Right renal cortex interstitium (tissue), 3 donors: ENCODE measurements at places on chromosomes 3 and 15. TPM values are rescaled to one million over a fixed set of nuclear protein-coding genes. Genes with fewer than 3 reads are reported as not detected.

Gene GPR62
- 0.37 TPM for polyA plus RNA-seq

Gene SNUPN
- 27.5 TPM for polyA plus RNA-seq

Gene DNASE1L3
- polyA plus RNA-seq = 4.5 TPM

Gene SEC11A
- 327 TPM for polyA plus RNA-seq

Gene PLA2G4D
- polyA plus RNA-seq = 0.04 TPM

Gene STARD5
- polyA plus RNA-seq = 5.1 TPM

Gene CYB561D2
- 14.9 TPM for polyA plus RNA-seq

Gene MNS1
- 39.5 TPM for polyA plus RNA-seq

Gene STAC
- 6.6 TPM for polyA plus RNA-seq

Gene PLCH1
- polyA plus RNA-seq = 10.7 TPM

Gene CAV3
- polyA plus RNA-seq = 0.33 TPM

Gene MYRIP
- polyA plus RNA-seq = 2.5 TPM

Gene VWA5B2
- polyA plus RNA-seq = 1.1 TPM

Gene CADPS
- polyA plus RNA-seq = 1.2 TPM

Gene CCDC80
- 89.1 TPM for polyA plus RNA-seq

Gene FRMD5
- polyA plus RNA-seq = 0.78 TPM

Gene FBXW12
- polyA plus RNA-seq = 0.35 TPM

Gene CCDC54
- 0.14 TPM for polyA plus RNA-seq

Gene GATM
- 213 TPM for polyA plus RNA-seq

Gene GOLGA6B
- not detected for polyA plus RNA-seq

Gene DUOXA2
- polyA plus RNA-seq = not detected

Gene CFAP44
- polyA plus RNA-seq = 17.7 TPM

Gene SCN5A
- polyA plus RNA-seq = 0.94 TPM

Gene KCNMB3
- 5.9 TPM for polyA plus RNA-seq

Gene ADPRH
- polyA plus RNA-seq = 7.6 TPM

Gene CRYGS
- 5.6 TPM for polyA plus RNA-seq

Gene GP9
- 0.89 TPM for polyA plus RNA-seq

Gene CIDEC
- not detected for polyA plus RNA-seq

Gene WDR93
- polyA plus RNA-seq = 1.9 TPM

Gene SMCO1
- polyA plus RNA-seq = 0.08 TPM

Gene DAZL
- not detected for polyA plus RNA-seq

Gene MOBP
- 0.04 TPM for polyA plus RNA-seq

Gene PCLAF
- 47.5 TPM for polyA plus RNA-seq

Gene DPPA2
- 1.4 TPM for polyA plus RNA-seq

Gene AGBL1
- 0.08 TPM for polyA plus RNA-seq

Gene WDR49
- polyA plus RNA-seq = 2.3 TPM

Gene FGD5
- 27.0 TPM for polyA plus RNA-seq

Gene SMARCC1
- 137 TPM for polyA plus RNA-seq

Gene GNAT1
- not detected for polyA plus RNA-seq

Gene KNG1
- polyA plus RNA-seq = 163 TPM

Gene TM4SF1
- 70.3 TPM for polyA plus RNA-seq

Gene TRIM42
- not detected for polyA plus RNA-seq

Gene C15orf40
- polyA plus RNA-seq = 31.7 TPM

Gene GABRR3
- 0.04 TPM for polyA plus RNA-seq

Gene MAGI1
- 29.7 TPM for polyA plus RNA-seq
